ENCODE measurements at places on chromosomes 7 and 10.
A peak's percentile ranks its signal among the peaks of the same experiment; 100 is the strongest.

DNA sequence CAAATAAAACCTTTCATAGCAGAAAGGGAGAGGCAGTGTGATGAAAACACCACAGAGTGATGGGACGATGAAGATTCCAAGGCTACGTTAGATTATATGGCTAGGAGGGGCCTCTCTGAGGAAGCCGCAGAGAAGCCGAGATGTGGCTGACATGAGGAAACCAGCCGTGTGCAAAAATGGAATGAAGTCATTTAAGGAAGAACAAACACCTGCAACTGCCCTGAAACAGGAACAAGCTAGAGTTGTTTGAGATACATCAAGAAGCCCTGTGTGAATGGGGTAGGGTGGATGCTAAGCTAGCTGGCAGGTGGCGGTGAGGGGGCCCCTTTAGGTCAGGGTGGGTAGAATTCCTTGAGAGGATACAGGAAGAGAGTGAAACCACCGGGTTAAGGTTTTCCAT, 129.5 kb downstream of the KLF6 start:
- DNase-seq = no peak

DNA sequence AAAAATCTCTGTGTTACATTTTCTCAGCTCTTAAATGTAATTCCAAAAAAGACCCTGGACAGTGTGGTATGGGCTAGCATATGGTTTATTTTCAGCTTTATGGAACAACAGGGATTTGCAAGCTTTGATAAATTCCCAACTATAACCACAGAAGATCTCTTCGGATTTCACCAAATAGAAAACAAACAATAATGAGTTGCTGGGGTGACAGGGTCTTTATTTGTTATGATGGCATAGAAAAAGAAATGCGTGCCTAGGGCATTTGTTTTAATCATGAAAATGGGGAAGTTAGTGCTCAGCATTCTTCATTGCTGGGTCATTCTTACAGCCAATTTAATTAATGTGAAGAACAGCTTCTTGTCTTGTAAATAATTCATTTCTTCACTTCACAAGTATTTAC, 139.0 kb downstream of the LRRN3 start:
- no peak for DNase-seq

- no peak for DNase-seq
These were observed 116.2 kb upstream of the AFAP1L2 start for GRCh38 chr10:114520453-114520852.

DNA sequence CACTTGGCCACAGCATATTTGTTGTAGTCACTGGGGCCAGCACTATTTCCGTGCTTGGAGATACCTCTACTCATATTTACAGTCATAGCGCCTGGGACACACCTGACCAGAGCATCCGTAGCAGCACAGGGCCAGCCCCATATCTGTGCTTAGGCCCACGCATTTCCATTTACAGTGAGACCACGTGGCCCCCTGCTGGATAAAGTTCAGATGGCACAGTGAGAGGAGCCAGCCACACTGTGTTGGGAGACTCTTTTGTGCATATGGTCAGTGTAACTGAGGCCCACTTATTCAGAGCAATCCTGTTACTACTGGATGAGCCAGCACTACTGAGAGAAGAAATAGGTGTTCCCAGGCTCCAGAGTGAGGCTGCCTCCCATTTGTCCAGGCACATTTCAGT, 455.3 kb downstream of the REEP3 start:
- peak; percentile 53 for DNase-seq

DNA sequence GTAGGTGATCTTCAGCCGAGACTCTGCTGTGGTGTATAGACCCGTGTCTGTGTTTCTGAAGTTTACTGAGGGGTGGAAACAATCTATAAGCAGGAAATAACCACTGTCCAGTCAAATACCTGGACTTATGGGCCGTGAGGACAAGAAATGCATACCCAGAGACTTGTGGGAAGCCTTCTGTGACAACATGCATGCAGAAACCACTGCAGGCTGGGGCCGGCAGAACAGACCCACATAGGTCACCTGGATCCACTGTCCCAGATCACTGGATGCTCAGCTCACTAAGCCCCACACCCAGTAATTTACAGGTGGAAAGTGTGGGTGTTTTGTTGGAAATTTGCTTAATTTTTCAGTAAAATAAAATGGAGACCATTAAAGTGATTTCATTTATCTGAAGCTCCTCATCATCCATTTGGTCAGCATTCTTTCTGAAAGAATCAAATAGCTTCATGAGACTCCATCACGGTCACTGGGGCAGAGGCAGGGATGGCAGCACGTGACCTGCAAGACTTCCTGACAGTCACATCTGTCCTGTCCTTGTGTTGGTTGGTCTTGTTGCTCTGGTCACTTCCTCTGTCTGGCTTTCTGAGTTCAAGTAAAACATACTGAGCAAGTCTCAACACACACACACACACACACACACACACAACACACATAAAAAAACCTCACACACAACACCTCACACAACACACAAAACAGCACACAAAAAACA, 108.3 kb downstream of the TNS3 start:
- DNase-seq = peak; percentile 75

DNA sequence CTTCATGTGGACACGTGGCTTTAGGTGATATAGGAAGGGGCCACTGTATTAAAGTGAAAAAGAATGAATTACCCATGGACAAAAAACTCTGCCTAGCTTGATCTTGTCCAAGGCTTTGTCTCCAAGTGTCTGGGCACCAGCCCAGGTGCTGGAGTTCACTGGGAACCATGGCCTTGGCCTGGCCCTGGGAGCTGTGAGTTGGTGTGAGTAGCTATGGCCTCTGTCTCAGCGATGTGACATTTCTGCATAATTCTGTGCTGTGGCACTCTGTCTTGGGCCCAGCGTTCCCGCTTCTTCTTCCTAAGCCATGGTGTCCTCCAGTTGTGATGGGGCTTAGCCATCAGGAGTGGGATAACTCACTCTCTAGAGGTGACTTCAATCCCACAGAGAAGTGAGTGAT, 119.0 kb upstream of the PPP2R2D start:
- no peak for DNase-seq

- DNase-seq = no peak
These were observed 34.5 kb upstream of the ING3 start for GRCh38 chr7:120916121-120916520.

GRCh38 chr7:120986650-120987049, 1.9 kb upstream of the CPED1 start:
- no peak for DNase-seq

GRCh38 chr7:553636-554111, 34.0 kb upstream of the PDGFA start:
- DNase-seq = no peak

DNA sequence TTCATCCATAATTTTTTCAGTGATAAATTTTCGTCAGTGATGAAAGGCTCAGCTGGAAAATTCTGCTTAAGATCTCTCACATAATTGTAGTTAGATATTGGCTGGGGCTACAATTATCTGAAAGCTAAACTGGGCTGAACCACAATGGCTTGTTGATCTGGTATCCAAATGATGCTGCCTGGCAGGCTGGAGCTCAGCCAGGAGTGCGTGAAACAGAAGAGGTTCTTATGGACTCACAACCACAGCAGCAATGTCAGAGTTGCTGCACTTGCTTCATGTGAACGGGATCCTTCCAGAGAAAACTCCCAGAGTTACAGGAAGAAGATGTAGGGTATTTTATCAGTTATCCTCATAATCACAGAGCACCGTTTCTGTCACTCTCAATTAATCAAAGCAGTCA, 533.2 kb upstream of the POM121L12 start:
- no peak for DNase-seq
